ENCODE measurements at places on chromosomes 4 and X. TPM values are rescaled to one million over a fixed set of nuclear protein-coding genes. Genes with fewer than 3 reads are reported as not detected.
A peak's percentile ranks its signal among the peaks of the same experiment; 100 is the strongest.

GRCh38 chrX:16946361-16946964, at the start of gene REPS2:
REPS2 (plus strand) TSS chrX:16946658; CDS start chrX:16946862, 204 bp downstream.
- DNase-seq = peak; percentile 83

- DNase-seq = no peak
These were observed 175.3 kb upstream of the RAI2 start for GRCh38 chrX:18036394-18036793.

- peak; percentile 63 for DNase-seq
These were observed 23.7 kb upstream of the UNC5C start for GRCh38 chr4:95572304-95572991.

- no peak for DNase-seq
These were observed 1403.1 kb upstream of the TENM3 start for GRCh38 chr4:180840142-180840541.

GRCh38 chr4:18846313-18846712, 824.8 kb upstream of the LCORL start:
- no peak for DNase-seq

DNA sequence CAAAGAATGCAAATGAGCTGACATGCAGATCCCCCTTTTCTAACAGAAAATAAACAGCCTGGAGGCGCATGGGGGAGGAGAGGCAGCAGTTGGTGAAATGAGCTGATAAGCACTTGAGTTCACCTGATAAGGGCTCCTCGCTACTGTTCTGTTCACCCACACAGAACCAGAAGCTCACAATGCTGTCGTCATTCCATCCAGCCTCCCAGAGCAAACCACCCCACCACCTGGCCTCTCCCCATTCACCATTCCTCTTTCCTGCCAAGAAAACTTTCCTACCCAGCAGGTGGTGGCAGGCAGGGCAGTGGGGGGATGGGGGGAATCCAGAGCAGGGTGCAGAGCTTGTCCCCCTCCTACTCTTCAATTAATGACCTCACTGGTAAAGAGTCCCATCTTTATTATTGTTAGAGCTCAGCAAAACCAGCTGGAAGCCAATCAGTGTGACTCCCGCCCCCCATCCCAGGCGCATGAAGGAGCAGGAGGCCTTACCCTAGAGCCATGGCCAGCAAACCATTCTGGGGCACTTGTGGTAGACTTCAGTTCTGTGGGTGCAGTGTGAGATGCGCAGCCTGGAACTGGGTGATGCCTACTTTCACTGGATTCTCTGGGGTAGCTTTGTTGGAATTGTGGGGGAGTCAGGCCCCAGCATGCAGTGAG, 350.3 kb downstream of the ZIC3 start:
- no peak for DNase-seq

GRCh38 chr4:29066861-29067260, 1653.3 kb upstream of the PCDH7 start:
- no peak for DNase-seq

GRCh38 chrX:21806691-21807090, 32.7 kb upstream of the MBTPS2 start:
- no peak for DNase-seq

Gene MEPE
- total RNA-seq = not detected

Gene AKAP14
- not detected for total RNA-seq

Gene SPANXN3
- total RNA-seq = not detected

Gene SAGE1
- total RNA-seq = not detected
